NCI-H1105 (cell line): ENCODE measurements at places on chromosomes 7 and 10.

GRCh38 chr7:85010306-85010705 is 176.6 kb downstream of the SEMA3D start:
- DNase-seq, result no peak

DNA sequence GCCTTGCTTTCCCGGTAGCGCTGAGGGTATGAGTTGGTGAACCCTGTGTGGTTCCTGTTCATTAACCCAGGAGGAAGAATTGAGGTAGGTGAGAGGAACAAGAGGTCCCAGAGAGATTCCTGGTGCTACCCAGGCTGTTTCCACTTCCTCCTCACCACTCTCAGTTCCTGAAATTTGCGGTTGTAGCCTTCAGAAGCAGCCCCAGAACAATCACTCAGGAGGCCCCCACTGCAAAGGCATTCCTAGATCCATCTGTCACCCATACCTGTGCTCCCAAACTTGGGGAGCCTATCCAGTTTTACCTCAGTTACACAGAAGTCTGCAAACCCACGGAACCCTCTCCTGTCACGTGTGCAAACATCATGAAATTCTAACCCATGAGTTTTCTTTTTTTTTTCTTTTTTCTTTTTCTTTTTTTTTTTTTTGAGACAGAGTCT is 9.0 kb upstream of the PIP4K2A start:
- DNase-seq, result no peak

DNA sequence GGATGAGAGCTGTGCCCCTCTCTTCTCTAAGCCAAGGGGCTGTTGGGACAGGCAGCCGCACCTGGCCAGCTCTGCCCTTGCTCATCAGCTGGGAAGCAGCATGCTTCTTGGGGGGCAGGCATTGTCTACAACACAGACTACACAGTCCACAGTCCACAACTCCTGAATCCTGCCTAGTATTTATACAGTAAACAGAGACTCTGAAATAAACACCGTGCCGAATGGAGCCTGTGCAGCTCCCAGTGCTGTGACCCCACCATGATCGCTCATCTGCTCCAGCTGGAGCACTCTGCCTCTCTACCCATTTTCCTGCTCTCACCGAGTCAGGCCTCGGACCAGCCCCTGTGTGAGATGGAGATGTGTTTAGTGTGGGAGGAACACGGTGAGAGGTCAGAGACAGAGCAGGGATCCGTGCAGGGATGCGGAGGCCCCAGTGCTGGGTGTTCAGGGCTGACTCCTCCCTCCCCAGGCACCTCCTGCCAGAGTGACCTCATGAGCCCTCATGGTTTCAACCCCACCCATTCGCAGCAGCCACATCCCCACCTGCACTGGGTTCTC is 608.0 kb downstream of the DNAJB6 start:
- no peak for DNase-seq

DNA sequence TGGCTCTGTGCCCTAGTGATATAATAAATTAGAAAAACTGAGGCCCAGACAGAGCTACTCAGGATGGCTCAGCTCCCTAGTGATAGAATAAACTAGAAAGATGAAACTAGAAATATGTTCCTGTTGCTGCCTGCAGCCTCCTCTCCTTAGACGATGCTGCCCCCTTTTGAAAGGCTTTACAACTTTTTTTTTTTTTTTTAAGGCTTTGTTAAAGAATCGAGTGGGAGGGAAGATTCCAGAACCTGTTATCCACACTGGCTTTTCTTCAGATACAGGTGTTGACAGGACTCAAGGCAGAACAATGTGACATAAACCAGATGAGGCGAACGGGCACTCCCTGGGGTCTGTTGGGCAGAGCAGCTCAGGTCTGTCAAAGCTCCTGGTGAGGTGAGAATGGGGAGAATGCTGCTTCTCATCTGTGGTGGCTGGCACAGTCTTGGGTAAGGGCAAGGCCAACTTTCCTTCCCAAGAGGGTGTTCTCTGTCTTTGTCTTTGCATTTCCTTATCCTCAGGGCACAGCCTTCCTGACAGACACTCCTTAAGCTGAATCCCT is 175.1 kb downstream of the COBL start:
- DNase-seq, result no peak

GRCh38 chr10:105706281-105707026 is 1065.4 kb downstream of the SORCS3 start:
- no peak for DNase-seq

DNA sequence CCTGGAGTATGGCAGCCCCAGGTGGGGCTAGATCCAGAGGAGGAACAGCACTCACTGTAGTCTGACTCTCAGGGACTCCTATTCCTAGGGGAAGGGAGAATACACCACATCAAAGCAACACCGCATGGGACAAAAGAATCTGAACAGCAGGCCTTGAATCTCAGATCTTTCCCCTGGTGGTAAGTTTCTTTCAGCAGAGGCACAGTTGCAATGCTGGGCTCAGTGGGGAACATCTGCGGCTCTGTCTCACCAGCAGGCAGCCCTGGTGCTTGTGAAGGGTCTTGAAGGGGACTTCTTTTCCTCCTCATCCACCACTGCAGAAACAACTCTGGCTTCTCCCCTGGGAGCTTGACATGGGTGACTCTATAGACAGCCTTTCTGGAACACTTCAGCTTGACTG is 111.2 kb upstream of the ARHGAP21 start:
- DNase-seq, result no peak

DNA sequence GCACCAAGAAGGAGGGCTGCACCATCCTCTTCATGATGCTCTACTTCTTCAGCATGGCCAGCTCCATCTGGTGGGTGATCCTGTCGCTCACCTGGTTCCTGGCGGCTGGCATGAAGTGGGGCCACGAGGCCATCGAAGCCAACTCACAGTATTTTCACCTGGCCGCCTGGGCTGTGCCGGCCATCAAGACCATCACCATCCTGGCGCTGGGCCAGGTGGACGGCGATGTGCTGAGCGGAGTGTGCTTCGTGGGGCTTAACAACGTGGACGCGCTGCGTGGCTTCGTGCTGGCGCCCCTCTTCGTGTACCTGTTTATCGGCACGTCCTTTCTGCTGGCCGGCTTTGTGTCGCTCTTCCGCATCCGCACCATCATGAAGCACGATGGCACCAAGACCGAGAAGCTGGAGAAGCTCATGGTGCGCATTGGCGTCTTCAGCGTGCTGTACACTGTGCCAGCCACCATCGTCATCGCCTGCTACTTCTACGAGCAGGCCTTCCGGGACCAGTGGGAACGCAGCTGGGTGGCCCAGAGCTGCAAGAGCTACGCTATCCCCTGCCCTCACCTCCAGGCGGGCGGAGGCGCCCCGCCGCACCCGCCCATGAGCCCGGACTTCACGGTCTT is 1.9 kb downstream of the FZD1 start:
- no peak for DNase-seq

GRCh38 chr7:41529831-41530230 is 173.1 kb downstream of the INHBA start:
- no peak for DNase-seq

DNA sequence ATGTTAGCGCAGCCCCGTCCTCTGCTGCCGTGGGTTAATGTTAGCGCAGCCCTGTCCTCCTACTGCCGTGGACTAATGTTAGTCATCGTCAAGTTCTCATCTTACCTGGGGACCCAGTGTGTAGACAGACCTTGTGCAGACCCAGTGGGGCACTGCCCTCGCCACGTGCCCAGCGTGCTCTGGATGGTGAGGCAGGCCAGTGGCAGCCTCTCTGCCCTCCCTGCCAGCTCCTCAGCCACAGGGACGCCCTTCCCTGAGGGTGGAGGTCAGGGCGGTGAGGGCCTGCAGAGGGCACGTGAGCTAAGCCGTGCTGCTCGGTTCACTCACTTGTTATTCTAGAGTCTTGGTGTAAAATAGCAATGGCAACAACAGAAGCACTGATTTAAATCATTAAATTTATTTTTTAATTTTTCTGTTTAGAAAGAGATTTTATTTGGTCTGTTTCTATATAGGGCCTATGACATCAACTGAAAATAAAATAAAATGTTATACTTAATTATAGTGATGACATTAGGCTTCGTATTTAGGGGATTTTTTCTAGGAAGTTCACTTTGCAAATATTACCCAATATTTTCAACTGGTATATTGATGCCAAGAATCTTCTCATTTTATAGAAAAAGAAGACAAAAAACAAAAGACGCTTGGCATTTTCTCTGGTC is 48.4 kb downstream of the NKX6-2 start:
- no peak for DNase-seq

DNA sequence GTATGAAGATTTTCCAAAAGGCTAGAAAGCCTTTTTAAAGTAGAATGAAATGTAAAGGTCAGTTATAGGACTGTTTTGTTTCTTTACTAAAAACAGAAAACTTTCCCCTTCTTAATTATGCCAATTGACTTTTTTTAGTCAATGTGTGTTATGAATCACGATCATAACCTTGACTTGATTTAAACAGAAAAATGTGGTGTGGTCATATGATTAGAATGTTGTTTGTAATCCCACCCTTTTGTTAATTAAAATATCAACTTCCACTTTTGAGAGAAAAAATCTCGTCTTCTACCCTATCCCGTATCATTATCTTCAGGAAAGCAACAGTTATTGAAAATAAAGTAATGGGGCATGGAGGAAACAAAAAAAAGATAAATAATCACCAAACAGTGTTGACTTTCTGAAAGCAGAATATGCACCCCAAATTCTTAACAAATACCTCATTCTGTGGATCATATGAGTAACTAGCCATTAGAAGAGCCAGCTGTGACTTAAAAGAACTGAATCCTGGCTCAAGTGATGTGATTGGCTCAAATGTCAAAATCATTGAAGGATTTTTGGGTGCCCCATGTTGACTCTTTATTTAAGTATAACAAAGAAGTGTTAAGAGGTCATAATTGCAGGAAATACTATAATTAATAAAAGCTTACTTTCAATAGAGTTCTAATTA is 32.3 kb upstream of the SLC16A12 start:
- no peak for DNase-seq

DNA sequence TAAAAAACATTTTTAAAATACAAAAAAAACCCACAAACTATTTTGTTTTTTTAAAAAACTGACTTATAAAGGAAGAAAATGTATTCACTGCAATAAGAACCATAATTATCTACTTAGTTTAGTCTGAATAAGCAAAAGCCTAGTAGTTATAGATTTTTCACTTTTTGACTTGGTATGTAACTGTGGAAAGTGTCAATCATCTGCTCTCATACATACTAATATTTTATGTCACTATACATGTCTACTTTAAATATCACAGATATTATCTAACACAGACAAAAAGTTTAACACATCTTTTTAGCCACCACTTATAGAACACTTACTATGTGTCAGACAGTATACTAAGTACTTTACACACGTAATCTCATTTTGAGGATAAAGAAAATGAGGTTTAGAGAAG is 3.2 kb upstream of the JMJD1C start:
- DNase-seq, result no peak

DNA sequence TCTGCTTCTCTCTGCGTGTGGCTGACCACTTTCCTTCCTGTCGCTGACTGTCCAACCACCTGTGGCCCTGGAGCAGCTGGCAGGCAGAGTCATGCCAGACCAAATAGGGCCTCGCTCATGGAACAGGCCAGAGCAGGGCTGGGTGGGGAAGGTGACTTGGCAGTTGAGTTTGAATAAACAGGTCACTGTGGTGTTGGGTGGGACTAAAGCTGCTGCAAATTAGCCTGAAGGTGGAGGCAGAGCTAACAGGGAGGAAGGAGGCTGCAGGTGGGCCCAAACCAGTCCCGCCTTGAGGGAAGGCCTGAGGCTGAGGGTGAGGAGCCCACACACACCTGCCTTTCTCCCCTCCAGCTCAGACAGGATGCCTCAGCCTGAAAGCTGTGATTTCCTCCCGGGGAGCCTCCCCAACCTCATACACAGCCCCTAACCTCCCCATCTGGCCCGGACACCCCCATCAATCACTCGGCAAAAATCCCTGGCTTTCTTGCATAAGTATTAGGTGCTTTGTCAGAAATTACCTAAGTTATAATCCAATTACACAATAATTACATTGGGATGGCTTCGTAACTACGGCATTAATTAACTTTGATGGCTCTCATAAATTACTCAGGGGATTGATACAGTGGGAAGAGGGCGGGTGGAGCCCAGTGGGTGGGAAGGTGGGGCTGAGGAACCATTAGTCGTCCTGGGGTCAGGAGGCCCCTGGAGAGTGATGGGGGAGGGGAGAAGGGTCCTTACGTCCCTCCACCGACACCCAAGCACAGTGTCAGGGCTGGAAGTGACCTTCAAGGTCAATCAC is 97.7 kb upstream of the PCBD1 start:
- peak; percentile 64 for DNase-seq

DNA sequence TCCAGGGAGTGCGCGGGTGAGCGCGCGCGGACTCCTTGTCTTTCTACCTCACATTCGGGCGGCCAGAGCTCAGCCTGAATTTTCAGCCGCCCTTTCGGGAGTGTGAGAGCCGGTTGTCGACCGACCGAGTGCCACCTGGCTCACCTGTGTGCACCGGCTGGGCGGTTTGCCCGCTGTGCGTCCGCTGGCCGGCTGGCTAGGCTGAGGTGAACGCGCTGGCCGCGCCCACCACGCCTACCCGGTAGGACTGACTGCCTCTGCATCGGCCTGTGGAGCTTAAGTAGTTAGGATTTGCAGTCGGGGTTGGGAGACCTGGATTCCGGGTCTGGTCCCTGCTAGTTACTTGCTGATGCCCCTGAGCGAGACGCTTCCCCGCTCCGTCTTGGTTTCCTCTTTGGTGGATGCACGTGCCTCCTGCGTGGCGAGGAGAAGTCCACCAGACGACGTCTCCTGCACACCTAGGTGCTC is 553 bp downstream of the TSPAN15 start:
- peak; percentile 20 for DNase-seq

- no peak for DNase-seq
Observed at GRCh38 chr10:84269773-84270172, 24.9 kb downstream of the RGR start.

DNA sequence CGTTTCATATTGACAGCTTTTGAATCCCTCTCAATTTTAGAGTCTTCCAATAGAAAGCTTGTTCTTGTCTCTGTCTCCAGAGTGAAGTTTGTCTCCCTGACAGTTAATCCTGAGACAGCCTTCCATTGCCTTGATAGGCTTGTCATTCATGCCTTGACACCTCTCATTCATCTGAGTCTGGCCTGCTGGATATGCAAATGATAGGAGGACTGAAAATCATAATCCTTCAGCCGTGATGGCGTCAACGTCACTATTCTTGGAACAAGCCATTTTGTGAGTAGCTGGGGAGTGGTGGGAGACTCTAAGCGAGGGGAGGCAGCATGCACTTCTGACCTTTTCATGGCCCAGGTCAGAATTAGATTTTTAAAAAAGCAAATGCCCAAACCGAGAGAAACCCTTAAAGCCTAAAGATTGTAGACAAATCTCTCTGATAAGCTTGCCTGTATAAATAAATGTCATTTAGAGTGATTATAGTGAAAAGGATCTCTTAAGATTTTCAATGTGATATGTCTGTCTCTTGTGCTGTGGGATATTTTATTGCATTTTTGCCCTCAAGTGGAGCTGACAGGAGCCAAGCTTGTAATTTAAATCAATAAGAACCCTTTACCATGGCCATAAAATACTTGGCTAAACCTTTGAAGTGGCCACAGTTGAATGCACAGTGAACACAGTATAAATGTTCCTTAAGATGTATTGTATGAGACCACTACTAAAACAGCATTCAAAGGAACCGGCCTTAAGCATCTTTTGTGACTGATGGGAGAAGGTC is 148.8 kb downstream of the SNX10 start:
- DNase-seq, result peak; percentile 23
